ENCODE measurements at places on chromosomes 3 and 15. TPM values are rescaled to one million over a fixed set of nuclear protein-coding genes. Genes with fewer than 3 reads are reported as not detected.
A peak's percentile ranks its signal among the peaks of the same experiment; 100 is the strongest.

DNA sequence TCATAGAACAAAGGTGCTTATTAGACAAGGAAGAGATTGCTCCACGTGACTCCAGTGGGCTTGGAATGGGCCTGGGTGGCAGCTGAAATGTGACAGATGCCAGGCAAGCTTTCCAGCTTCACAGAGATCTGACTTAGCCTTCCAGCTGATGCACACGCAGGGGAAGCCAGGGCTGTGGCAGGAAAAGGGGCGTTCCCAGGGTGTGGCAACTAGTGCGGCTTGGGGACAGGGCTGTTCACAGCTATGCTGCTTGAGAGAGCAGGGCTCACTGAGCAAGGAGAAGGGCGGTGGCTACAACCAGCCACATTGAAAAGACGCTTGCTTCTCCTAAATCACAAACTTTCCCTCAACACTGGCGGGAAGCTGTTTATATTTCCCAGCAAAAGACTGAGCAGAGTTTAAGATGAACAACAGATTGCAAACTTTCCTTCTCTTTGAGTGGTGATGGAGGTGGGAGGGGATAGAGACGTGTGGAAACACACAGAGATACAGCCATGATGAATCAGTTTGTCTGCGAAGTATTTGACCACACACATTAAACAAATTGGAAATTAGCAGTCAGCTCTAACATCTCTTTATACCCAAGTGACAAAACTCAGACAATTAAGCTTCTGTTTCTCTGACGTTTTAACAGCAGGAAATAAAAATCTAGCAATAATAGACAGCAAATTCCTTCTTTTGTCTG, 127.5 kb downstream of the BDH1 start:
- H3K27ac ChIP-seq = peak overlapping the region; percentile 14
- H3K36me3 ChIP-seq = no peaks in the 10 kb centered on the region
- H3K27me3 ChIP-seq = no peaks in the 10 kb centered on the region
- DNase-seq = no peak

- H3K4me3 ChIP-seq = no peak overlapping the region
- peaks cover 45% of the 10 kb centered on the region for H3K4me1 ChIP-seq
- no peaks in the 10 kb centered on the region for H3K27me3 ChIP-seq
- peak overlapping the region; percentile 43 for H3K27ac ChIP-seq
- no peak for DNase-seq
These were observed 241.8 kb upstream of the LRTM1 start for GRCh38 chr3:55169608-55170072.

TP63 gene
- not detected for total RNA-seq

DNA sequence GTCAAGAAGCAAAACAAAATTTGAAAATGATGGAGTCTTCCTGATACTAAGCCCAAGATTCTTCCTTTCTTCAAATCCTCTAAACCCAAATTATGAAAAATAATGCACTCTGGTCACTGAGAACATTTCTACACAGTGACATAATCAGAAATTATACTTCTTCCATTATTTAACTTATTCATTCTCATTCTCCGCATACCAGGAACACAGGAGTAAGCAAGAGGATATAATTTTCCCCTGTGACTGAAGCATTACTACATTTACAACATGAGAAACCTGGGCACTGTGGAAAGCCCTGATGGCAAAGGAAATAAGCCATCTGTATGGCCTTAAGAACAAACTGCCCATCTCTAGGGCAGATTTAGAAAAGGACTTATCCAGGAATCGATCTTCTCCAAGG, 47.0 kb downstream of the EXD1 start:
- no peak overlapping the region for H3K4me3 ChIP-seq
- no peaks in the 10 kb centered on the region for H3K4me1 ChIP-seq
- no peak for DNase-seq
- no peak overlapping the region for H3K27ac ChIP-seq
- H3K27me3 ChIP-seq = no peaks in the 10 kb centered on the region

ROPN1B gene
- total RNA-seq = not detected

GRCh38 chr3:25594007-25594502, 70.7 kb downstream of the TOP2B start:
- no peak for DNase-seq
- peaks cover 34% of the 10 kb centered on the region for H3K36me3 ChIP-seq
- peak overlapping the region; percentile 8 for H3K27ac ChIP-seq
- H3K4me1 ChIP-seq = peaks cover 38% of the 10 kb centered on the region
- no peak overlapping the region for H3K4me3 ChIP-seq

A4GNT gene
- not detected for total RNA-seq

DNA sequence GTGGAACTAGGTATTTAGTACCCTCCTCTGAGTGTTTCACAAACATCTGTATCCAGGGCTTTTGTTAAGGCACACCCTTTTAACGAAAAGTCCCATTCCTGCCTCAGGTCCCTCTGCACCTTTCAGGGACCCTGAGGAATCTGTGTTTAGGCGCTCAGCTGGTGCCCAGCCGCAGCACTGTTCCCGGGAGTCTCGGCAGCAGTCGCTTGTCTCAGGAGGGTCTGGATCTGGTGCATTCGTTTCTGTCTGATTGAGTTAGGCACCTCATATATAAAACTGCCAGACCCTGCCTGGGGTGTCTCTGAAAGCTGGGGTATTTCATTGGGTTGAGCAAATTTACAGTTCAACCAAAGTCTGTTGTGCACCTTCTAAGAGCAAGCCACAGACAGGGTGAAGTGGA, 162.8 kb upstream of the TOPAZ1 start:
- no peaks in the 10 kb centered on the region for H3K27me3 ChIP-seq
- H3K27ac ChIP-seq = no peak overlapping the region
- H3K4me3 ChIP-seq = no peak overlapping the region
- H3K36me3 ChIP-seq = no peaks in the 10 kb centered on the region
- no peak for DNase-seq
- H3K4me1 ChIP-seq = no peaks in the 10 kb centered on the region

GRCh38 chr3:195210266-195210973, 60.5 kb downstream of the XXYLT1 start:
- peak; percentile 80 for DNase-seq
- H3K4me3 ChIP-seq = peak overlapping the region; percentile 18

CMTM8 gene
- 0.81 TPM for total RNA-seq

GRCh38 chr3:130430266-130430665, 84.8 kb downstream of the COL6A5 start:
- no peak overlapping the region for H3K27ac ChIP-seq
- H3K36me3 ChIP-seq = no peaks in the 10 kb centered on the region
- no peak for DNase-seq

- H3K27ac ChIP-seq = no peak overlapping the region
- peaks cover 100% of the 10 kb centered on the region for H3K27me3 ChIP-seq
- H3K4me1 ChIP-seq = peaks cover 21% of the 10 kb centered on the region
These were observed 6.9 kb upstream of the FOXB1 start for GRCh38 chr15:59997070-59997701.

LMAN1L gene
- total RNA-seq = not detected

GPR62 gene
- total RNA-seq = not detected

GRCh38 chr3:51876186-51876585, 785 bp upstream of the IQCF5 start:
- no peak overlapping the region for H3K27ac ChIP-seq
- no peaks in the 10 kb centered on the region for H3K36me3 ChIP-seq
- H3K4me3 ChIP-seq = no peak overlapping the region
- no peaks in the 10 kb centered on the region for H3K4me1 ChIP-seq
